ENCODE measurements at places on chromosomes 11 and 22.

DNA sequence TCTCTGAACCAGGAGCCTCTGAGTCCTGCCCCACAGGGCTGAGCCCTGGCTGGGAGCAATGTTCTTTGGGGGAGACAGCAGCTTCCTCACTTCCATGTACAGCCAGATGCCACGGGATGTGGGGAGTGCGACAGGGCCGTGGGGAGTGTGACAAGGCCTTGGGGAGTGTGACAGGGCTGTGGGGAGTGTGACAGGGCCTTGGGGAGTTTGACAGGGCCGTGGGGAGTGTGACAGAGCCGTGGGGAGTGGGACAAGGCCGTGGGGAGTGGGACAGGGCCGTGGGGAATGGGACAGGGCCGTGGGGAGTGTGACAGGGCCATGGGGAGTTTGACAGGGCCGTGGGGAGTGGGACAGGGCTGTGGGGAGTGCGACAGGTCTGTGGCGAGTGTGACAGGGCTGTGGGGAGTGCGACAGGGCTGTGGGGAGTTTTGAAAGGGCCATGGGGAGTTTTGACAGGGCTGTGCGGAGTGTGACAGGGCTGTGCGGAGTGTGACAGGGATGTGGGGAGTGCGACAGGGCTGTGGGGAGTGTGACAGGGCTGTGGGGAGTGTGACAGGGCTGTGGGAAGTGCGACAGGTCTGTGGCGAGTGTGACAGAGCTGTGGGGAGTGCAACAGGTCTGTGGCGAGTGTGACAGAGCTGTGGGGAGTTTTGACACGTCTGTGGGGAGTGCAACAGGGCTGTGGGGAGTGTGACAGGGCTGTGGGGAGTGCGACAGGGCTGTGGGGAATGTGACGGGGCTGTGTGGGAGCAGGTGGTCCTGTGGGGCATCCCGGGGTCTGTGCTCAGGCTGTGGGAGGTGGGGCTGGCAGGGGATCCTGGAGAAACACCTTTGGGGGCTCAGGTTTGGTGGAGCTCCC is 6.6 kb upstream of the KRTAP5-6 start:
- DNase-seq = no peak

DNA sequence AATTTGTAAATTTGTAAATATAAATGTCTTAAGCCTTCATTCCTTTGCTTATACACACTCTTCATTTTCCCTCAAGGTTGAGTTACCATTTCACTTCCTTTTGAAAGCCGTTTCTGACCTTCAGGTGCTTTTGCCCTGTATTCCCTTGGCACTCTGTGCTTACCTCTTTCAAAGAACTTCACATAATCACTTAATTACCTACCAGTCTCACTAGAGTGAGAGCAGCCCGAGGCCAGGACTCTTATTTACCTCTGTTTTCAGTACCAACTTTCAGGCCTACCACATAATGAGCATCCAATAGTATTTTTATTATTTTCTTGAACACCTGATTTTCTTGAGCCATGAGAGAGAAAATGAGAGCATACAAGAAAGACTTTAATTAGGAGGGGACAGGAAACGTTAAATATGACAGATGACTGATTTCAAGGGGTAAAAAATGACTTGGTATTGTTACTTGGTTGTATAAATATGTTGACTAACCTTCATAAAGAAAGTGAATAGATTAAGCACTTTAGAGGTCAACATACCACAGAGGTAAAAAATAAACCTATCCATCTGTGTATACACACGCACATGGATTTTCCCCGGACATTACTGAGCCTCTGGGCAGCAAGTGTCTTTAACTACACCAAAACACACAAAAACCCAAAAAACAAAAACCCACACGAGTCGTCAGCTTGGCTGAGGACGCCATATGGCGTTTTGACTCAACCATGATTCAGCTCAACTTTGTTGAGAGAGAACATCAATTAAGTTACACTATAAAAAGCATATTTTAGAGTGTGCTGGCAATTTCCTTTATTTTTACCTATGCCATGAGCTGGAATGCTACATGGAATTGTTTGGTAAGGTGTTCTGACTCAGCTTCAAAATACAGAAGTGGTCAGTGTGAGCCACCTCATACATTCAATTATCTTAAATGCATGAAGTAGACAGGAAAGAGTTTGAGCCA is 7.6 kb downstream of the ATXN10 start:
- DNase-seq = no peak

DNA sequence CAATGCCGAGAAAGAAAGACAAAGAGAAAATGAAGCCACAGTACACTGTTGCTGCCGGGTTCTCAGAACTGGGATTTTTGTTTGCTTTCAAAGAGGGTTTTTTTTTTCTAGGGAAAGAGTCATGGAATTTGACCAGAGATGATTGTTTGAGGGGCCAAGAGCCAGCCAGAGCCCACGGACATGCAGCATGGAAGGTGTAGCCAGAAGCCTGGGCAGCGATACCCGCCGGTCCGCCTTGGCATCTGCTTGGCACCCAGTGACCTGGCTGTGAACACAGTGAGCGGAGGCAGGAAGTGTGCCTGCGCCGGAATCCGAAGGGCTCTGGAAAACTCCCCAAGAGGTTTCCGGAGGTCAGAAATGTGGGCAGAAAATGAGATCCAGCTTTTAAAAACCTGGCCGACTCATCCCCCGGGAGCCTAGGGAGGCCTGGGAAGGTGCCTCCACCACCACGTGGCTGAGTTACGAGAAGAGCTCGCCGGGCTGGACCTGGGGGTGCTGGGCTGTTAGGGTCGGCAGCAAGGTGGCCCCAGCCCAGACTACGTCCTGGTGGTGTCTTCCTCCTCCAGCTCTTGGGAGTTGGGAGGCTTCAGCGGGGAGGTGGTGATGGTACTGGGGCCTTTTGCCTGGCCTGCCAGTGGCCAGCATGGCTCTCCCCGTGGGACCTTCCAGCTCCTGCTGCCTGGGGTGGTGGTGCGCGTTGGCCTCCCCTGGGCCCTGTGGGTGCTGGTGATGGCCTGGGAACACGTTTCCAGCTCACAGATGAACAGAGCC is 61.6 kb upstream of the PPARA start:
- DNase-seq = no peak

DNA sequence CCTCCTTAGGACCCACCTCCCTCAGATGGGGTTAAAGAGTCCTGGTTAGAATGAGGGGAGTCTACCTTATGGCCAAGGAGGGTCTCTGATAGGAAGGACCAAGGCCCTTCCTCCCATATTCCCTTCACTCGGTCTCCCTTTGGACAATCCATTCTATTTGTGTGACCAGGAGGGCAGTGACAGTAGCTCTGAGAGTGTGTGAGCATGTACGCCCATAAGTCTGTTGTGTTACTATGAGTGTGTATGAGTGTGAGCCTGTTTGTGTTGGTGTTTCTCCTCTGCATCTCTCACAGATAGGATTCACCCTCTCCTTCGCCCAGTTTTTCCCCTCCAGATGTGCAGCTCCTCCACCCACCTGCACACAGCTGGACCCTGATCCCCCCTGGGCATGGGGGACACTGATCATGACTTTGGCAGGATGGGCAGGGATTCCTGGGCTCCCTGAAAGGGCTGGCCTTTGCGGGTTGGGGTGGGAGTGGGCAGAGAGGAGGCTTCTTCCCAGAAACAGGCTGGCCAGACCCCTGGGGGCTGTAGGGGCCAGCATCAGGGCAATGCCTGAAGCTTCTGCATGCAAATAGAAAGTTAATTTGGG is 14.5 kb downstream of the PHLDB1 start:
- no peak for DNase-seq

GRCh38 chr11:46112961-46113607 is 8.2 kb downstream of the PHF21A start:
- no peak for DNase-seq

- DNase-seq = no peak
Observed at GRCh38 chr11:46122945-46123715, 1.9 kb upstream of the PHF21A start.

- DNase-seq = no peak
Observed at GRCh38 chr11:44893308-44893822, 57.3 kb downstream of the TP53I11 start.

GRCh38 chr22:49948116-49948957 is 12.2 kb upstream of the PIM3 start:
- DNase-seq = no peak

DNA sequence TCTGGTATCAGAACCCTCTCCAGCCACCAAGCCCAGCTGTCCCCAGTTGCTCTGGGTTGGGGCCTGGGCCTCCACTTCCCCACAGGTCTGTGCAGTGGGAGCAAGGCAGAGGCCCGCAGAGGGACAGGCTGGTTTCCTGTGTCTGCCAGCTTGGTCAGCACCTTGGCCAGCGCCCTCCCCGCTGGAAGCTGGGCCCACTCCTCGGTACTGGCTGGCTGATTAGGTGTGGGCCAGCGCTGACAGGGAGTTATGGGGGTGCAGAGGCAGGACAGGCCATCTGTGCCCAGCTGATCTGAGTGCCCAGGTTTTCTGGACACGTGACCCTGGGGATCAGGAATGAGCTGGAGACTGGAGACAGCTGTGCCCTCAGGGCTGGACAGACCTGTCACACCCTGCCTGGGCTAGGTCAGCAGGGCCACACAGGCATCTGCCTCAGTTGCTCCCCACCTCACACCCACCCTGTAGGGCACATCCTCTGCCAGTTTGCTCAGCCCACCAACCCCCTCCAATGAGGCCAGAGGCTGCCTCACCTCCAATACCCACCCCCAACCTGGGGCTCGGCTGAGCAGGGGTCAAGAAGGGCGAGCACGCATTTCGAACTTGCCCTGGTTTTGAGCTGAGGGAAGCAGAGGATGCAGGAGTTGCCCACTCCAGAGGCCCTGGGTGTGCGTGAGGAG is 175.3 kb downstream of the IGLL1 start:
- no peak for DNase-seq

GRCh38 chr22:36724836-36725235 is 21.3 kb upstream of the CACNG2 start:
- DNase-seq = no peak

GRCh38 chr11:64745521-64746328 is 1.8 kb upstream of the RASGRP2 start:
- no peak for DNase-seq

DNA sequence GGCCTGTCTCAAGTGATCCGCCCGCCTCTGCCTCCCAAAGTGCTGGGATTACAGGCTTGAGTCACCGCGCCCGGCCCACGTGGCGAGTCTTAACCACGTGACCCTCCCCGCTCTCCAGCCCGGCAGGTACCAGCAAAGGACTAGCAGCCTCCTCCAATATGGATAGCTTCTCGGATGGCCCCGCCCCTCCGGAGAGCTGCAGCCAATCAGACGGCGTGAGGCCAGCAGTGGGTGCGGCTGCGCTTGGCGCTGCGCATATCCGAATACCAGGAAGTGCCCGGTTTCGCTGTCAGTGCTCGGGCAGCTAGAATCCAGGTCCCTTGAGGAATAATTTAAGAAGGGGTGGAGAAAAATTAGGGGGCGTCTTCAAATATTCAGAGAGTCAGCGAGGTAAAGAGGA is 14.7 kb upstream of the PISD start:
- peak; percentile 40 for DNase-seq

DNA sequence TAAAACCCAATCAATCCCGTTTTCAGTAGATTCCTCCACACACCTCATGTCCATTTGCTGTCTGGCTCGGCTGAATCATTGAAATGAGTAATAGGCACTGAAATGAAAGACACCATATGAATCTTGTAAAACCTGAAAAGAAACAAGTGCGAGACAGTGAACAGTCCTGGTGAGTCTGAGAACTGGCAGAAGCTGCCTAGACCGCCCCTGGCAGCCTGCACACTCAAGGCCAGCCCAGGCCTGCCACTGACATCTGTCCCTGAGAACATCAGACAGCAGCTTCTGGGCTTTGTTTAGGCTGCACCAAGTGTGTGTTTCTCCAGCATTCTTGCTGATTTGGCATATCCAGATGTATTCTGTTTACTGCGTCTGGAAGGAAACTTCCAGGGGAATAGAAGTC is 44.8 kb downstream of the ENDOD1 start:
- no peak for DNase-seq

- peak; percentile 1 for DNase-seq
Observed at GRCh38 chr11:47236482-47236881, 12.1 kb downstream of the ACP2 start.

- no peak for DNase-seq
Observed at GRCh38 chr11:17634776-17635550, 84.4 kb upstream of the MYOD1 start.

DNA sequence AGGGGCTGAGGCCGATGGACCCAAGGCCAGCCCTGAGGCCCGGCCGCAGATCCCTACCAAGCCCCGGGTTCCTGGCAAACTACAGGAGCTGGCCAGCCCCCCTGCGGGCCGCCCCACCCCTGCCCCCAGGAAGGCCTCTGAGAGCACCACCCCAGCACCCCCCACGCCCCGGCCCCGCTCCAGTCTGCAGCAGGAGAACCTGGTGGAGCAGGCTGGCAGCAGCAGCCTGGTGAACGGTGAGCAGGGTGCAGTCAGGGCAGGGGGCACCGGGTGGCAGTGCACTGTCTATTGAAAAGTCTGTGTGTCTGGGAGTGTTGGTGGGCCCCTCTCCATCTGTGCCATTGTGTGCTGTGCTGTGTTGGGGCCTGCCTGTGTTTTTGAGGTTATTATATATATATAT is 16.1 kb downstream of the MICALL1 start:
- DNase-seq = no peak

- DNase-seq = no peak
Observed at GRCh38 chr11:34928268-34928959, 12.0 kb downstream of the PDHX start.

- peak; percentile 35 for DNase-seq
Observed at GRCh38 chr22:50526834-50527801, 1.7 kb upstream of the SCO2 start.

- DNase-seq = no peak
Observed at GRCh38 chr22:49408102-49408836, 419.4 kb downstream of the BRD1 start.

DNA sequence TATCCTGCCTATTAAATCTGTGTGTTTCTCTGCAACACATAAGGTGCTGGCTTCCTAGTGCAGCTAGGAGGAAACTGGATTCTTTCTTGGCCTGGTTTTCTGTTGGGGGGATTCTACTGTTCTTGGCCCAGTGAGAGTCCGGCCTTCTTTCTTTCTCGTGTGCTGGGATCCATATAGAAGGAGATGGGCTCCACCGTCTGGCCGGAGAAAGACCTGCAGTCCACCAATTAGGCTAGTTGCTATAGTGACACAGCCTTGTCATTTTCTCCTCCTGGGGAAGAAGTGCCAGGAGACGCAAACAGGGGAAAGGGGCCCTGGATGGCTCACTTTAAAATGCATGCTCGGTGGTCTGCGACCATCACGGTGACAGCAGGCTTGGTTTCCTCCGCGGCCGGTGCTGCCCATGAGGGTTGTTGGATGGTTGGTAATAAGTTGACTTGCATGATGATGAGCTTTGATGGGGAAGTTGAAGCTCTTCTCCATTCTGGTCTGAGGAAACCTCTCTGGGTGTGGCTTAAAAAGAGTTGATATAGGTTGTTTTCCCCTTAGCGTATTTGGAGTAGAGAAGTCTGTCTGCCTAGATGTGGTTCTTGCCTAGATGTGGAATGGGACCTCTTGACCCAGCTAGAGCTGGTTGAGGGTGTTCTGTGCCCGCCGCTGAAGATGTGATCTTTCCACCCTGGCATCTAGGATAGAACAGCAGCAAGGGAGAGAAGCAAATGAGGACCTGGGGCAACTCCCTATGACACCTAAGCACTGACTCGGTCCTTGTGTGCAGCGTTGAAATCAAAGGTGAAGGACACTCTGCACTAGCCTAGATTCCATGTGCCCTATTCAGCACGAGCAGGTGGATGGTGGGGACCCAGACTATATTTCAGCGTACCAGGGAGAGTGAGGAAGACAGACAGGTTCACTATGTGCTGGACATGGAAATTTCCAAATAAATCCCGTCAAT is 1335.0 kb downstream of the BRD1 start:
- DNase-seq = peak; percentile 57

GRCh38 chr11:25710975-25711374 is 621.0 kb upstream of the ANO3 start:
- no peak for DNase-seq

- no peak for DNase-seq
Observed at GRCh38 chr22:36982136-36982535, 37.1 kb downstream of the TST start.
